ENCODE measurements at places on chromosomes 12 and 14. TPM values are rescaled to one million over a fixed set of nuclear protein-coding genes. Genes with fewer than 3 reads are reported as not detected.

The FOXN4 gene
- not detected for total RNA-seq

The ANKS1B gene
- total RNA-seq: 5.3 TPM

- no peak for DNase-seq
These were observed 61.4 kb upstream of the PNMA1 start for GRCh38 chr14:73775339-73776193.

- no peak for DNase-seq
These were observed 425.6 kb downstream of the NRXN3 start for GRCh38 chr14:78595797-78596196.

GRCh38 chr12:25771041-25771440, 187.4 kb upstream of the RASSF8 start:
- no peak for DNase-seq

The PPP2R5C gene
- total RNA-seq: 165 TPM

DNA sequence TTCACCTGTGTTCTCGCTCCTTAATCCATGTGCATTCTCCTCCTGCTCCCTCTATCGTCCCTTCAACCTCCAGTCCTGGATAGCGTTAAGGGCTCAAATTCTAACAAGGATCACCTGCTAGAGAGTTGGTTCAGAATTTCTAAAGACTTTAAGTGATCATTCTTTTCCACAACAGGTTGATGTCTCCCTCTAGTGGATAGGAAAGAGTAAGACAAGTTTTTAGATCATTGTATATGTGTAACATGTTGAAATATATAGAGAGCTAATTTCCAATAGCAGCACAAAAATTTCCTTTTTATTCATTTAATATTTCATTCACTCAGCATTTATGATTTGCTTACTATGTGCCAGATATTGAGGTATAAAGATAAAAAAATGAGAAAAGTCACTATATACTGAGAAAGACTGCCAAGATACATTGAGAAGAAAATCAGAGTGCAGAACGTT, 9.3 kb upstream of the ESR2 start:
- DNase-seq: no peak

GRCh38 chr12:116736962-116737773, 701 bp downstream of the SPRING1 start:
- no peak for DNase-seq

DNA sequence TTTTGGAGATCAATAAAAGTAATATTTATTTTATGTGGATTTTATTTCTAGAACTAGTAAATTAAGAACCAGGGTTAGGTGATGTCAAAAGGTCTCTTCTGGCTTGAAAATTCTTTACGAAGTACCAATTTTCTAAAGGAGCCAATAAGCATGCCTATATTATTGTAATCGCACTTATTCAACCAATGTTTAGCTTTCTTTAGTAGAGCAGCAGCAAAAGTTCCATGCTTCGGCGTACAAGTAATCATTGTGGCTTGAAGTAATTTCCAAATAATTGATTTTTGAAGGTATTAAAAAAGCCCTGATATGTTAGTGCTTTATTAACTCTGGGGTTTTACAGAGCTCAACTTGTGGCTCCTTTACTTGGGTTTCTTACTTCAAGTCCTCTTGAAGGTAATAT, 3.4 kb downstream of the RMST start:
- DNase-seq: no peak

DNA sequence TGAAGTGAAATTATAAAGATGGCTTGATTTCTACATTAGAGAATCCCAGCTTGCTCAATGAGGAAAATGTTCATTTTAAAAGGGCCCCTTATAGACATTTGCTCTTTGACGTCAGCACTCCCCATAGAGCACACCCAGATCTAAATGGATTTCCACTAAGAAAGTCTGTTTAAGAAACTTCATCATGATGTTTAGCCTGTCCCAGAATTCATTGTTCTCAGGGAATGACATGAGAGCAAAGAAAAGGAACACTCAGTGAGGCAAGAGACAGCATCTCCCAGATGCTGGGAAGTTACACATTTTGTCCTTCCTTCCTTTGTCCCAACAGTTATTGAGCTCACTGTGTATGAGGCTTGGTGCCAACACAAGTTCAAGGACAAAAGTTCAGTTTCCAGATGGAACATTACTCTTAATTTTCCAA, 4.9 kb downstream of the PHLDA1 start:
- DNase-seq: no peak

DNA sequence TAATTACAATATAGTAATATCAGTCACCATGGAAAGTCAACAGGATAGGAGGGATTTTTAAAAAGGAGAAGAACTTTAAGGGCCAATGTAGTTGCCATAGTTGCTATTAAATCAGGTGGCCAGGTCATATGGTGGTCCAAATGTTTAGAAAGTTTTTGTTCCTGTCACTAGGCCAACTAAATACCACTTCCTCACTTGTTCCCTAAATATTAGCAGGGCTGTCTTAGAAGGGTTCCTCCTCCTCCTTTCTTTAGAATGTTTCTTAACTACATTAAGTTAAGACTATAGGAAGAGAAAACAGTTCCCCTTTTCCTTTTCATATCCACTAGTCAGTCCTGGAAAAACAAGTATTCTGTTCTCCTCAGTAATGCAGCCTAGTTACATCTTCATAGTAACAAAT, 50.3 kb downstream of the MON2 start:
- DNase-seq: no peak

GRCh38 chr12:104207416-104208205, 8.0 kb upstream of the TXNRD1 start:
- no peak for DNase-seq

The CIROP gene
- total RNA-seq: not detected

The LETMD1 gene
- 71.6 TPM for total RNA-seq

GRCh38 chr12:42812086-42812485, 222.5 kb upstream of the PRICKLE1 start:
- no peak for DNase-seq

DNA sequence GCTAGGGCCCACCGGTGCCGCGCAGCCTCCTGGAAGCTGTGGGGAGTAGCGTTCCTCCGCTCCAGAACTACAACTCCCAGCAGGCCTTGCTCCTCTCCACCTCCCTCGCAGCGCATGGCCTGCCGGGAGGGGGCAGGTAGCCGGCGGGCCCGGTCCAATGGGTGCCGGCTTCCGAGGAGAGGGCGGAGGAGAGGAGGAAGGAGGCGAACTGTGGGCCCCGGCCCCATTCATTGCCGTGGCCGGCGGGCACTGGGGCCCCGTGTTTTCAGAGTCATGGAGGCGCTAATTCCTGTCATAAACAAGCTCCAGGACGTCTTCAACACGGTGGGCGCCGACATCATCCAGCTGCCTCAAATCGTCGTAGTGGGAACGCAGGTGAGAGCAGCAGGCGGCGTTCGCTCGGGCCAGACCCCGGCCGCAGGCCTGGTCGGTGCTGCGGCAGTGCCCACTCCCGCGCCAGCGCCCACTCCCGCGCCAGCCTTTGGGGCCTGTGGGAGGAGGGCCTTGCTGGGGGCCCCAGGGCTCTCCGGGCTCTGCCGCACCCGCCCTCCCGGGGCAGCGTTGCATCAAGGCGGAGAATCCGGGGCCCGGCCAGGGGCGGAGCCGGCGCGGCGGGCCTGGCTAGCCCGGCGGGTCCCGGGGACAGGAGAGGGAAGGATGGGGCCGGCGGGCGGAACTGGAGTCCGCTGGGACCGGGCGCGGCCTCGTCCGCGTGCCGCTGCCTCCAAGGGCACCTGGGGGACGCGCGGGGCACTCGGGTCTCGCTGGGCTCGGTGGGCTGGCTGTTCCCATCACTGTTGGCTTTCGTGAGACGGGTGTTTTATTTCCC, at the start of gene DNM1L:
TSS of gene DNM1L (plus strand) at position 211 of the 829 bp plus-strand sequence. CDS start at position 274, 63 bp downstream.
- DNase-seq: peak; percentile 97

DNA sequence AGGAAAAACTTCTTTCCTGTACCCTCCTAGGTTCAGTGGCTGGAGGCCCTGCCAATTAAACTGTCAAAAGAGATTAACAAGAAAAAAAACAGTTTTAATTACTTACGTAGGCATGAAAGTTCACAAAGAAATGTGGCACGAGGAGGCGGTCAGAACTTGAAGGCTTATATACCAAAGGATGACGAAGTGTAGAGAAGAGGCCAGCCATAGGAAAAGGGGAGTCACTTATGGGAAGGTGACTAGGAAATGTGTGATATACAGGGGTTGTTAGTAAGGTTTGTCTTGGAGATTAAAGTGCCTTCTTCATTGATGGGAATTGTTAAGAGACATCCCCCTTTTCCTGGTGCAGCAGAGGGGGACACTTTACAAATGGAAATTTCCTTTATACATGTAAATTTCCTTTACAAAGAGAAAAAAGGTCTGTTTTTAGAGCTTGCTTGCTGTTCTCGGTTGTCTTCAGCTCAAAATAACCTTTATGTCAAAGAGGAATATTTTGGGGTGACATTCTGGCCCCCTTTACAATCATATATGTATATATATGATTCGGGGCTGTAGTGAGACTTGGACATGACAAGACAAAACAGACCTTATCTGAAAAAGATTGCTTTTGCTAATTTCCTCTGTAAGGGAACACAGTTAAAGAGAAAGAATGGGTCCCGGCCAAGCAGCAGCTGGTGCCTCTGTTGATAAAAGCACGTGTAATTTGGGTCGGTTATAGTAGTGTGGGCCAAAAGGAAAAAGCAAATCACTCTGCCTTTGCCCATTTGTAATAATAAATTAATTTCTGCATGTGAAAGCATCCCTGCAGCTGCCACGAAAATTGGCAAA, 38.6 kb downstream of the SYNE2 start:
- DNase-seq: no peak

The RDH12 gene
- 0.20 TPM for total RNA-seq

The CACNA2D4 gene
- total RNA-seq: 5.5 TPM
